CD4-positive, alpha-beta T cell treated with Interleukin-1 beta for 1 hour (primary cell): ENCODE measurements at places on chromosomes 5 and 9.

GRCh38 chr9:34546102-34546833 is 23.5 kb upstream of the ENHO start:
- no peak for DNase-seq

- no peak for DNase-seq
Observed at GRCh38 chr9:83413367-83413766, 124.8 kb downstream of the FRMD3 start.

GRCh38 chr9:94166236-94166975 is 82.1 kb downstream of the PTPDC1 start:
- DNase-seq = peak; percentile 97

DNA sequence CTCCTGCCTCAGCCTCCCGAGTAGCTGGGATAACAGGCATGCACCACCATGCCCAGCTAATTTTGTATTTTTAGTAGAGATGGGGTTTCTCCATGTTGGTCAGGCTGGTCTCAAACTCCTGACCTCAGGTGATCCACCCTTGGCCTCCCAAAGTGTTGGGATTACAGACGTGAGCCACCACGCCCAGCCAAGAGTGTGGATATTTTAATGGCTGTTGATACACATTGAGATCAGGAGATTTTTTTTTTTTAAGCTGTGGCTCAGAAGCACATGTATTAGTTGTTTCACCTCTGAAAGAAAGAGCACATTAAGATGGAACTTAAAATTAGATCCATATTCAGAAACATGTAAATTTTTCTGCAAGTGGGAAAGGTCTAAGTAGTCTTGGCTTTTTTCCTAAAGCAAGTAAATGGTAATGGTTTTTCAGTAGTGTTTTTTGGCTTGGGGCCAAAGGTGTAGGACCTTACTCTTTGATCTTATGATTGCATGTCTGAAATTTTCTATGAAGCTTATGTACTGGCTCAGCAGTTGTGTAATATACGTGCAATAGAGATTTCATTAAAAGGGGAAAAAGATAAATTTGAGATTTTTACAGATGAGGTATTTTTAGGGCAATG is 9.9 kb downstream of the RBM27 start:
- no peak for DNase-seq

- DNase-seq = no peak
Observed at GRCh38 chr5:88298425-88298824, 29.8 kb upstream of the TMEM161B start.

GRCh38 chr5:139667001-139667729 is 19.0 kb downstream of the CXXC5 start:
- DNase-seq = peak; percentile 28

DNA sequence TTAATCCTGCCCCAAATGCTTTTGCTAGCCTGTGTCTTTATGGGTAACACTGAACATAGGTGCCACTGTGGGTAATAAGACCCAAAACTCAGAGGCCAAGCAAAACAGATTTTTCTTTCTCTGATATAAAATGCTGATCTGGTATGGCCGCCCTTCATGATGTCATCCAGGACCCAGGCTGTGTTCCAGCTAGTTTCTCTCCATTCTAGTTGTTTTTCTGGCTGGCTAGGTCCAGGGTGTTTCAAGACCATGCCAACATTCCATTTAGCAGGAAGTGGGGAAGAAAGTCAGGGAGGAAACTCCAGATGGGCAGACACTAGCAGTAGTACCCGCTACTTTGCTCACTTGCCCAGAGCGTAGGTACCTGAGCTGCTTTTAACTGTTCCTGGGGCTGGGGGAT is 183.9 kb upstream of the OTULINL start:
- DNase-seq = no peak

- DNase-seq = no peak
Observed at GRCh38 chr9:107737987-107738743, 248.6 kb upstream of the KLF4 start.

DNA sequence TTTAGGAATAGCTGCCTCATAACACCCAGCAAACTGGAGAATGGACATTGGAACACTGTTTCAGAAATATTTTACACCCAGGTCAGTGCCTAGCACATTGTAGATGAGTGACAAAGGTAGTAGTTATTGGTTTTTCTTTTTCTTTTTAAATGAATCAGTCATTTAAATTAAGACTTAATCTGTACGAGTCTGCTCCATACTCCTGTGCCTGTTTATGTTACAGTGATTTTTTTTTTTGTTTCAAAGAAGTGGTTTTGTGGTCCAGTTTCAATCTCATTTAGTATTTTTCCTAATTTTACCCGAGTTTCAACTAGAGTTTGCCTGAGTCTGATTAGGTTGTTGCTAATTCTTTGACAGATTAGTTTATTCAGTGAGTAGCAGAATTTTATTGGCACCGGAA is 16.2 kb downstream of the LMNB1 start:
- DNase-seq = no peak

DNA sequence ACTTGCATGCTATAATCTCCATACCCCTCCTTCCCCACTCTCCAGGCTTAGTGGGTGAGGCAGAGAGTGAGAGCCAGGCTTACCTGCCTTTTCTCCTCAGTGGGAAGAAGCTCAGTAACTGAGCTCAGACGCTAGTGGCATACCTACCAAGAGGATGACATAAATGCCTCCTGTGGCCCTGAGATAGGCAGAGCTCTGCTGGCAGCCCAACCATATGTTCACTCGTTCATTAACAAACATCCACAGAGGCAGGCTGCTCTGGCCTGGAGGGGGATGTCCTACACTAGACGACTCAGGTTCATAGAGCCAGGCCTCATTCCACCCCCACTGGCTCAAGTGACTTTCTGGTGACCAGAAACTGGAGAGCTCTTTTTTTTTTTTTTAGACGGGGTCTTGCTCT is 81.3 kb downstream of the THBS4 start:
- no peak for DNase-seq

- DNase-seq = no peak
Observed at GRCh38 chr9:109228093-109228642, 61.1 kb upstream of the FRRS1L start.

GRCh38 chr9:136204838-136205706 is at the start of gene LHX3:
TSS of gene LHX3 (minus strand) at chr9:136205128. CDS start at chr9:136205012, 116 bp downstream.
- DNase-seq = no peak

DNA sequence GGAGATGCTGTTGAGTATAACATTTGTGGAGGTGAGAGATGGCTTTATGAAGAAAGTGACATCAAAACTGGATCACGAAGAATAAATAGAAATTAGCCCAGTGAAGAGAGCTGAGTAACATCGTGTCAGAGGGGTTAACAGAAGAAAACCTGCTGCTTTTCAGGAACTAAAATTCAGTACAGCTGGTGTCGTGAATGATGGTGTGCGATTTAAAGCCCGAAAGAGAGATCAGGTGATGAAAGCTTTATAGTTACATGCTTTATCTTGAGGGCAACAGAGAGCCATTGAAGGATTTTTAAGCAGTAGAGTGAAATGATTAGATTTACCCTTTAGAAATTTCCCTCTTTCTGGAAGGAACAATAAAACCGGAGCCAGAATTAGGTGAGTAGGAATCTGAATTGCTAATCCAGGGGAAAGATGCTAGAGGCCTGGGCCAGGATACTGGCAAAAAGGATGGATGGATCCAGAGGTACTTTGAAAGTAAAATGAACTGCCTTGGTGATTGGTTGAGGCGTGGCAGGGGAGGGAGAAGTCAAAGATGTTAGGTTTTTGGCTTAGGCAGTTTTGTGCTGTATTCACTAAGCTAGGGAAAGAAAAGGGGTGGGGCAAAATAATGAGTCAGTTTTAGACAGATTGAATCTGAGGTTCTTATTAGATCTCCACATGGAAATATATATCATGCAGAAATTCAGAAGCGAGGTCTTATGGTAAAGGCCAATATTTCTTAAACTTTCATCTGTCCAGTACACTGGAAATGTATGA is 3.4 kb downstream of the LRRC70 start:
- DNase-seq = no peak

GRCh38 chr9:37293664-37294524 is 128.6 kb upstream of the GRHPR start:
- DNase-seq = no peak

GRCh38 chr9:109600142-109600541 is 102.0 kb upstream of the PTPN3 start:
- no peak for DNase-seq

DNA sequence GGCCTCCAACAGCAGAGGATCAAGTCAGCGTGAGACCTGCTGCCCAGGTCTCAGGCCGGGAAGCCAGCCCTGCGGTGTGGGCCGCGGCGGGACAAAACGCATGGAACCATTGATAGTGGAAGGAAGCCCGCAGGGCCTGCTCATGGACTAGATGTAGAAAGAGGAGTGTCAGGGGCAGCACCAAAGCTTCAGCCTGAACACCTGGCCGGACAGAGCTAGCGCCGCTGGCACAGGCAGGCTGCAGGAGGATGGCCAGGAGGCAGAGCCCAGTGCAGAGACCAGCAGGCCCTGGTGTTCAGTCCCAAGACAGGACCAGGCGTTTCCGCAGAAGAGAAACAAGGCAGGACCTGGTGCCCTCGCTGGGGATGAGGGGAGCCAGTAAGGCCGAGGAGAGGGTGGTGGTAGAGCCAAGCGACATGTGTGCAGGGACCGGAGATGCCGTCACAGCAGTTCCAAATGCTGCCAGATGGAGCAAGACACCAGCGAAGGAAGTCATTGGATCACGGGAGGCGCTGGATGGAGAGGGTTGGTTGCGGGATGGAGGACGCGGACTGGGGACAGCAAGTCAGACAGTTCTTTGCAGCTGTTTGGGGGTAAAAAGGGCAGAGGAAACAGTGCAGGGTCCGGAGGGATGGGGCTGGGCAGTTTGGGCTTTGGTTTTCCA is 42.1 kb upstream of the OLFM1 start:
- DNase-seq = no peak

GRCh38 chr5:138352722-138353559 is 456 bp downstream of the KDM3B start:
- DNase-seq = peak; percentile 80

- DNase-seq = no peak
Observed at GRCh38 chr9:21289848-21290247, 15.3 kb downstream of the IFNA5 start.

DNA sequence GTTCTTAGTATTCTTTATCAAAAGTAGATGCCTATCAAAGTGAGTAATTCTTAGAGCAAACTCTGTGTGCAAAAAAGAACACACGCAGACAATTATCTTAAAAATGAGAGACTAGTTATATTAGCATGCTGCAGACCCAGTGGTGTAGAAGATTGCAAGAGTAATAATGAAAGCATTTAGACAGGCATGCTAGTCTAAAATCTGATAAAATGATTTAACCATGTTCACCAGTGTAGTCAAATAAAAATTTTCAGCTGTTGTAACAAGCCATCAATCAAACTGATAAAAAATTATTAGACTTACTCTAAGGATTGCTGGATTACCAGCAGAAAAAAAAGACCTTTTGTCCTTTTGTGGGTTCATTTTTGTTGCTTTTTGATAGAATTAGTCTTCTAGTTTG is 241.9 kb upstream of the TLE4 start:
- DNase-seq = no peak

DNA sequence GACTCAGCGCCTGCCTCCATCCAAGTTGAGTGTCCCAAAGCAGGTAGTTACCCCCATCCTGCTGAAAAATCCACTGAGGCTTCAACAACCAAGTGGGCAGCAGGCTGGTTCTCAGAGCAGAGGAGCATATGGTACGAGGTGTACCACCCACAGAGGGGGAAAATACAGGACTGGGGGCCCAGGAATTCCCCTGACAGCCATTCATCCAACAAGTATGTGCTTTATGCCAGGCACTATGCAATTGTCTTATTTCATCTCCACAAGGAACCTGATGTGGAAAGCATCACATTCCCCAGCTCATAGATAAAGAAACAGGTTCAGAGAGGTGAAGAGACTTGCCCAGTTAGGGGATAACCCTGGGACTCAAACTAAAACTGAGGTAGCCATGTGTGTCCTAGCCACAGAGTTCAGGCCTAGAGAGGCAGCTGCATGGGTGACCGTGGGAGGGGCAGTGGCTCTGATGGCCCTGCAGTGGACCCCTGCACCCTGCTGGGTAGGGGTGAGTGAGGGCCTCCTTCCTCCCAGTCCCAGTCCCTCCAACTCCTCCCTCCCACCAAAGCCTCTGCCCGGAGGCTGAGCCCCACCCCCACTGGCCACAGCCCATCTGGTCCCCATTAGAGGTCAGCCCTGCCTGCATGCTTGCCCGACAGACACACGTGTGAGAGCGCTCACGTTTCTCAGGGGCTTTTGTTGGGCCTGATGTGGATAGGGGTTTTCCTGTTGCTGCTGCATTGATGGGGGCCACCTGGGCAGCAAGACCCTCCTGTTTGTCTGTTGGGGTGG is 11.5 kb downstream of the PDLIM4 start:
- DNase-seq = no peak

- no peak for DNase-seq
Observed at GRCh38 chr5:88142636-88142885, 126.1 kb downstream of the TMEM161B start.

- DNase-seq = peak; percentile 18
Observed at GRCh38 chr9:126470241-126470993, 143.3 kb upstream of the LMX1B start.

- DNase-seq = no peak
Observed at GRCh38 chr5:96115147-96115807, 153.6 kb upstream of the ELL2 start.

- DNase-seq = no peak
Observed at GRCh38 chr5:129459777-129460671, at the start of gene ADAMTS19. TSS of gene ADAMTS19 (plus strand) at chr5:129460298. CDS start at chr5:129460392, 94 bp downstream.
